T-helper 1 cell (primary cell): ENCODE measurements at places on chromosomes 3 and 15.

- no peak for DNase-seq
Measured at GRCh38 chr3:117928836-117929235, 1105.8 kb downstream of the IGSF11 start.

GRCh38 chr15:52183562-52184173 is 7.5 kb downstream of the GNB5 start:
- no peak for DNase-seq

- DNase-seq = no peak
Measured at GRCh38 chr3:14532691-14533456, 7.3 kb downstream of the GRIP2 start.

GRCh38 chr3:151198849-151199248 is 4.2 kb downstream of the GPR171 start:
- DNase-seq = no peak

GRCh38 chr3:114775395-114775794 is 371.7 kb downstream of the ZBTB20 start:
- no peak for DNase-seq

GRCh38 chr15:79829950-79830349 is 66.9 kb downstream of the MTHFS start:
- no peak for DNase-seq

GRCh38 chr3:98008855-98009254 is 26.3 kb downstream of the GABRR3 start:
- DNase-seq = no peak
